H1 (cell line): ENCODE measurements at places on chromosomes 6 and 20. TPM values are rescaled to one million over a fixed set of nuclear protein-coding genes. Genes with fewer than 3 reads are reported as not detected.

Gene PRIM2
- total RNA-seq: 46.8 and 50.0 TPM in 2 replicates

Gene PNPLA1
- total RNA-seq: not detected in 2 replicates

Gene DPPA5
- total RNA-seq: 1.5 and 2.0 TPM in 2 replicates

Gene ABHD16B
- total RNA-seq: not detected in 2 replicates

Gene PACRG
- total RNA-seq: 0.54 TPM in 1 of 2 replicates, not detected in the other

Gene RHAG
- total RNA-seq: not detected in 2 replicates

Gene ADGRB3
- 0.94 and 1.2 TPM in 2 replicates for total RNA-seq

Gene CLPSL1
- total RNA-seq: not detected in 2 replicates

Gene FOXA2
- 0.34 TPM in 1 of 2 replicates, not detected in the other for total RNA-seq

Gene FAM83B
- 5.7 and 6.4 TPM in 2 replicates for total RNA-seq

Gene CLDN20
- total RNA-seq: not detected in 2 replicates

Gene STX11
- 0.21 and 0.34 TPM in 2 replicates for total RNA-seq

Gene GPSM3
- total RNA-seq: 6.0 and 6.6 TPM in 2 replicates

Gene ARMH2
- not detected in 2 replicates for total RNA-seq

Gene CYB5R4
- 14.6 TPM in 2 replicates for total RNA-seq

Gene PET117
- total RNA-seq: 23.8 and 26.5 TPM in 2 replicates

Gene ZBTB12
- total RNA-seq: 40.8 and 42.1 TPM in 2 replicates

Gene IL20RA
- total RNA-seq: 1.5 and 1.7 TPM in 2 replicates

Gene ATP6V1G2
- total RNA-seq: 2.9 and 3.0 TPM in 2 replicates

Gene ULBP3
- 3.3 and 4.2 TPM in 2 replicates for total RNA-seq

Gene ECI2
- 69.7 and 70.8 TPM in 2 replicates for total RNA-seq

Gene VSX1
- not detected in 2 replicates for total RNA-seq

Gene ARFGEF3
- total RNA-seq: 22.9 and 23.2 TPM in 2 replicates

Gene AKAP12
- total RNA-seq: 79.2 and 84.2 TPM in 2 replicates

Gene NKAIN4
- total RNA-seq: 6.6 and 6.9 TPM in 2 replicates

Gene FERMT1
- total RNA-seq: 16.5 and 17.8 TPM in 2 replicates

Gene ANKRD66
- not detected in 2 replicates for total RNA-seq

Gene PAX1
- not detected in 2 replicates for total RNA-seq

Gene PPP1R16B
- 8.9 and 9.7 TPM in 2 replicates for total RNA-seq

Gene SH3BGRL2
- 20.0 and 20.3 TPM in 2 replicates for total RNA-seq

Gene KIF25
- 2.0 and 2.3 TPM in 2 replicates for total RNA-seq

Gene F13A1
- 1.5 and 1.7 TPM in 2 replicates for total RNA-seq

Gene IPCEF1
- 0.44 and 0.78 TPM in 2 replicates for total RNA-seq

Gene DEFB124
- not detected in 2 replicates for total RNA-seq

Gene DZANK1
- total RNA-seq: 9.7 and 9.9 TPM in 2 replicates

Gene KCNK15
- 0.24 and 0.33 TPM in 2 replicates for total RNA-seq

Gene COL11A2
- total RNA-seq: 2.8 and 3.5 TPM in 2 replicates

Gene ACOT13
- 40.6 and 42.8 TPM in 2 replicates for total RNA-seq

Gene QRSL1
- 22.0 and 22.2 TPM in 2 replicates for total RNA-seq

Gene CST4
- not detected in 2 replicates for total RNA-seq

Gene TEAD3
- total RNA-seq: 27.0 and 28.7 TPM in 2 replicates

Gene MUCL3
- total RNA-seq: 0.08 and 0.37 TPM in 2 replicates

Gene PRRC2A
- total RNA-seq: 300 and 303 TPM in 2 replicates

Gene ATG5
- total RNA-seq: 39.0 and 39.8 TPM in 2 replicates

Gene THBD
- 0.43 and 0.75 TPM in 2 replicates for total RNA-seq

Gene ZNF165
- total RNA-seq: 9.3 and 10.2 TPM in 2 replicates

Gene DLGAP4
- total RNA-seq: 57.2 and 61.8 TPM in 2 replicates

Gene RPP21
- total RNA-seq: 62.6 and 63.0 TPM in 2 replicates

Gene RALGAPB
- 33.8 and 35.1 TPM in 2 replicates for total RNA-seq
